ENCODE measurements at places on chromosomes 13 and 19. TPM values are rescaled to one million over a fixed set of nuclear protein-coding genes. Genes with fewer than 3 reads are reported as not detected.
A peak's percentile ranks its signal among the peaks of the same experiment; 100 is the strongest.

The NTF4 gene
- not detected for total RNA-seq

DNA sequence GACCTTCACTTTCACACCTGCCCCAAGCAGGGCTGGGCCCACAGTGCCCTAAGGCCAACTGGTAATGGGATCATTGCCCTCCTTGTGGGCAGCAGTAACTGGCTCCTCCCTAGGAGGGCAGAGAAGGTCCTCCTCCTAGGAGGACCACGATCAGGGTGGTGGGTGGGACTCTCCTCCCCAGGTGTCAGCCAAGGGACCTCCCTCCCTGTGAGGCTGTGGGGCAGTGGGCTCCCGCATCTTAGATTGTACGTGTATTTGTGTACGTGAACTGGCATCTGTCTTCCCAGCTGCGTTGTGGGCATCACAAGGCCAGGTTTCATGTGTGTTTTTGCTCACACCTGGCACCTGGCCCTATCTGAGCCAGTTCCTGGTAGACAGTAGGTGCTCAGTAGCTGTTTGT lies 111.8 kb downstream of the SOX1 start:
- H3K4me3 ChIP-seq = no peak overlapping the region
- H3K27ac ChIP-seq = no peak overlapping the region
- H3K27me3 ChIP-seq = peaks cover 4% of the 10 kb centered on the region
- no peak for DNase-seq
- H3K4me1 ChIP-seq = no peaks in the 10 kb centered on the region
- no peaks in the 10 kb centered on the region for H3K36me3 ChIP-seq

- H3K4me1 ChIP-seq = peaks cover 44% of the 10 kb centered on the region
- H3K36me3 ChIP-seq = peaks cover 37% of the 10 kb centered on the region
- H3K27ac ChIP-seq = peak overlapping the region; percentile 100
Observed at GRCh38 chr19:18282021-18282787, 782 bp upstream of the JUND start.

DNA sequence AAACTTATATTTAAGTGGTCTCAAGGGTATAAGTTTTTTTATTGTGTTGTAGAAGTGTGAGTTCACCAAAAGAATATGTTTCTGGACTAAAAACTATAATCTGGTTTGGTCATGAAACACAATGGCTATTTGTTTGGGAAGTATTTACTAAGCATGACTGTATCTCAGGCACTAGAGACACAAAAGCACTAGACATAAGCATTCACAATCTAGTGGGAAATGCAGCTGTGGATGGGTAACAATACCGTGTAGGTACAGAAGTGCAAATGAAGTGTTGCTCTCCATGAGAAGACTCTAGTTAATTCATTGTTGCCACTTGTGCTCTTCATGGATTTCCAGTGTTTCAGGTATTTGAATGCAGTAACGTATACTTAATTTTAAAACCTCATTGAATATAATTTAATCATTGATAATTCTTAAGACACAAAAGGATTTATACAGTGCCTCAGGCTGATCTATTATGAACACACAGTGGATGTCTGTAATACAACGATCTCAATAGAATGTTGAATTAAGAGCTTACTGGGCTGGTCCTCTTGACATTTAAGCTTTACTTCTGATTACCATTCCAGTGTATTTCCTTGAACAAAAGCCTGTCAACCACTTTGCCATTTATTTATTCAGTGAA lies 50.9 kb downstream of the TPT1 start:
- H3K27me3 ChIP-seq = no peaks in the 10 kb centered on the region
- peaks cover 8% of the 10 kb centered on the region for H3K36me3 ChIP-seq
- H3K4me3 ChIP-seq = no peak overlapping the region

DNA sequence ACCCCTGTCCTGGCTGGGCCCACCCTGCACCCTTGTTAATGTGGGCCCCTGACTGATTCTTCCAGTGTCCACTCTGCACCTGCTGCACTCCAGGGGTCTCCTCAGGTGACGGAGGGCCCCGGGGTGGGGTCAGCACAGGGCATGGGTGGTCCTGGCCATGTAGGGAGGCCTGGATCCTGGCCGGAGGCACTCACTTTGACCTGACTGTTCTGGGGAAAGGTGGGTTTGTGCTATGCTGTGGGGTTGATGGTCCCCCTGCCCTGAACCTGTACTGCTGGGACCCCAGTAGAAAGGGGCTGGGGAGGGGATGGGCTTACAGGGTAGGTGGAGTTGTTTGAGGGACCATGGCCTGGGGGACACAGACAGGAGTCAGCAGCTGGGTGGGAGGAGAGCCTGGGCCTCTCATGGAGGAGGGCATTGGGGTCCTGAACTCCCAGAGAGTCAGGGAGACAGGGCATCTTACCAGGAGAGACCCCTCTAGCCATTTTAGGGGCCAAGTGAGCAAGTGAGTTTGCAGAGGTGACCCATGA lies 25.8 kb upstream of the CEACAM1 start:
- H3K36me3 ChIP-seq = no peaks in the 10 kb centered on the region
- H3K4me1 ChIP-seq = no peaks in the 10 kb centered on the region
- peaks cover 17% of the 10 kb centered on the region for H3K27me3 ChIP-seq
- H3K27ac ChIP-seq = no peak overlapping the region

GRCh38 chr13:90760639-90761038 lies 586.8 kb upstream of the MIR17HG start:
- no peak overlapping the region for H3K27ac ChIP-seq
- no peaks in the 10 kb centered on the region for H3K27me3 ChIP-seq
- H3K4me3 ChIP-seq = no peak overlapping the region
- DNase-seq = no peak

The PIBF1 gene
- total RNA-seq = 29.7 TPM

The JAK3 gene
- 126 TPM for total RNA-seq

The LHB gene
- total RNA-seq = not detected

The SERPINE3 gene
- total RNA-seq = not detected

DNA sequence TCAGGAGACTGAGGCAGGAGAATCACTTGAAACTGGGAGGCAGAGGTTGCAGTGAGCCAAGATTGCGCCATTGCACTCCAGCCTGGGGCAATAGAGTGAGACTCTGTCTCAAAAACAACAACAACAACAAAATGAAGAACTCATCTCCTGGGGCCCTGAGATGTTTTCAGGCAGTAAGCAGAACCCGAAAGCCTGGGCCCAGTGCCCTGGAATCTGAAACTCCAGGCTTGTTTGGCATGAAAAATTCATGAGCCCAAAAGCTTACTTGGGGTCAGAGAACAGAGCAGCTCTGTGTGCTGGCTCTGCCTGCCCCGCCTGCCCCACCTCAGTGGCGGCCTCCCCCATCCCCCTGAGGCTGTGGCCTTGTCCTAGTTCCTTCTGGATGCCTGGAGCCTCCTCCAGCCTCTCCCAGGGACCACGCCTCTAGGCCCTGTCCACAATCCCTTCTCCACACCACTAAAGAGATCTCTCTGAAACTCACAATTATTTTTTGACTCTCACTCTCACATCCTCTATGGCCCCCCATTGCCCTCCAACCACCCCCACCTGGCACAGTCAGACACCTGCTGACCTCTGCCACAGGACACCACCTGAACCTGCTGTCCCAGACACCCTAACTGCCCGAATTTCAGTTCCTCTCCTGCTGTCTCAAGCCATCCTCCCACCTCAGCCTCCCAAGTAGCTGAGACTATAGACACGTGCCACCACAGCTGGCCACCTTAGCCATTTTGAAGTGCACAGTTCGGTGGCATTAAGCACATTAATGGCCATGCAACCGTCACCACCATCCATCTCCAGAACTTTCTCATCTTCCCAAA lies 6.9 kb upstream of the AP1M2 start:
- H3K4me3 ChIP-seq = no peak overlapping the region
- peaks cover 22% of the 10 kb centered on the region for H3K4me1 ChIP-seq
- H3K27me3 ChIP-seq = no peaks in the 10 kb centered on the region
- peak overlapping the region; percentile 73 for H3K27ac ChIP-seq
- no peaks in the 10 kb centered on the region for H3K36me3 ChIP-seq

- peak; percentile 65 for DNase-seq
- peaks cover 2% of the 10 kb centered on the region for H3K27me3 ChIP-seq
- peaks cover 17% of the 10 kb centered on the region for H3K4me1 ChIP-seq
Observed at GRCh38 chr19:2253106-2254063, 2.8 kb downstream of the JSRP1 start.

DNA sequence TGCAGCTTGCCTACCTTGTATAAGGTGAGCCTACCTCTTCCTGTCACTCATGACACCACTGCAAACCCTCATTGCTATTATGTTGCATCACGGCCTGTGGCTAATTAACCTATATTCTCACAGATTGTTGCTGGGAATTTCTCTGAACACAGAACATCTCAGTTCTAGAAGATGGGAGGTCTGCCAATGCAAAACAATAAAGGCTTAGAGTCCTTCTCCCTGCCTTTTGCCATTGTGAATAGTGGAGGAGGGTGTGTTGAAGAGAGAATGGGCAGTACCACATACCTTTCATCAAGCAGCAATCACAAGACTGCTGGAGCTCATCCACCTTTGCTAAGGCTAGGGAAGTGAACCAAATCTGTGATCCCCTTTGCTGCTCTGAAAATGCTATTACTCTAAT lies 34.4 kb downstream of the WDFY2 start:
- no peaks in the 10 kb centered on the region for H3K36me3 ChIP-seq
- DNase-seq = no peak
- H3K4me1 ChIP-seq = peaks cover 34% of the 10 kb centered on the region
- no peaks in the 10 kb centered on the region for H3K27me3 ChIP-seq

The KLHL1 gene
- total RNA-seq = not detected

DNA sequence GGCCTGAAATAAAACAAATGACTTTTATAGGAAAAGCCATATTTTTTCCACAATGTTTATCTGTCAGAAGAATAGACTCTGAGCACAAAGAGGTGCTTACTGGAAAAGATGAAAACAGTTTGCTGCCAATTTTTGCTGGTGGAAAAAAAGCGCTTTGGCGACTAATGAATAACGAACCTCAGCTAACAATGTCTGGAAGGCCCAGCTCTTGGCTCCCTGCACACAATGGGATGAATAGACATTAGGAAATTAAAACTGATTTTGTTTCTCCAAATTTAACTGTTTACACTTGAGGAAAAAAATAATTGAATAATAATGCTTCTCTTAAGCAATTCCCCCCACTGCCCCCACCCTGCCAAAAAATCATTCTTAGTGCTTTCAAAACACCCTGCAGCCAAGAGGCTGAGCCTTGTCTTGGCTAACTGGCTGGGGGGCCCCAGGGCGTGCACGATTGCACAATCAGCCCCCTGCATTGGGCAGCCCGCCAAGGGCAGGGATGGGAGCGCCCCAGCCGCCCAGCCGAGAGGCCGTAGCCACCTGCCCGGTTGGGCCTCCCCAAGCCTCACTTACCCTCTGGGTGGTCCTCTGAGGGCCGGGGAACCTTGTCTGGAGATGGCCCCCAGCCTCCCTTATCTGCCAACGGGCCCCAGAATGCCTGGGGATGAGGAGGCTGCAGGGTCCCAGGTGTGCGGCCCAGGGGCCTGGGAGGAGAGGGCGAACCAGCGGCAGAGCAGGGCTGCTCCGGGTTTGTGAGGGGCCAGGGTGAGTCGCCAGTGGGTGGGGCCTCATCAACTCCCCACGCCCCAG lies 16.8 kb downstream of the CEBPG start:
- no peaks in the 10 kb centered on the region for H3K36me3 ChIP-seq
- no peak for DNase-seq
- H3K27ac ChIP-seq = no peak overlapping the region
- H3K4me1 ChIP-seq = no peaks in the 10 kb centered on the region
- H3K4me3 ChIP-seq = no peak overlapping the region

- no peaks in the 10 kb centered on the region for H3K4me1 ChIP-seq
- H3K27me3 ChIP-seq = peaks cover 4% of the 10 kb centered on the region
- H3K4me3 ChIP-seq = no peak overlapping the region
- no peak for DNase-seq
- H3K36me3 ChIP-seq = no peaks in the 10 kb centered on the region
Observed at GRCh38 chr13:112254900-112255299, 121.3 kb upstream of the SPACA7 start.

The RFPL4AL1 gene
- not detected for total RNA-seq

The HTR2A gene
- not detected for total RNA-seq

- peak overlapping the region; percentile 92 for H3K4me3 ChIP-seq
- H3K27me3 ChIP-seq = no peaks in the 10 kb centered on the region
- H3K4me1 ChIP-seq = peaks cover 33% of the 10 kb centered on the region
Observed at GRCh38 chr19:3556423-3556977, 886 bp downstream of the MFSD12 start.

GRCh38 chr13:39047560-39047959 lies 9.3 kb downstream of the NHLRC3 start:
- no peak overlapping the region for H3K4me3 ChIP-seq
- H3K27ac ChIP-seq = no peak overlapping the region
- H3K36me3 ChIP-seq = peaks cover 22% of the 10 kb centered on the region
- no peak for DNase-seq
- peaks cover 6% of the 10 kb centered on the region for H3K4me1 ChIP-seq

The NKPD1 gene
- 0.07 TPM for total RNA-seq

DNA sequence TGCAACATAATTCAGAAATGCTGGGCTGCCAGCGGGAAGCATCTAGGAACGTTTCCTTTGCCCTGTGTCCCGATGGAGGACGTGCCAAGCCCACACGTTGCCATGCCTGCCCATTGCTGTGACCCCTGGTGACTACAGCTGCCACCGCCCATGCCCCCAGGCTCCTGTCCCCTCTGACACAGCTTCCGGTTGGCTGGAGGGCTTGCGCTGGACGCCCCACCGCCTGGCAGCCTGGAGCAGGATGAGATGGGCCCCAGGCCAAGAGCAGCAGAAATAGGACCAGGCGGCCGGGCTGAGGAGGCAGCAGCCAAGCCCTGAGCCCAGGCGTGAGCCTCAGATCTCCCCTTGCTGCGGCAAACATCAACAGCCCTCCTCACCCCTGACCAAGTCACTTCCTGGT lies 125.9 kb downstream of the COL4A2 start:
- H3K36me3 ChIP-seq = no peaks in the 10 kb centered on the region
- H3K4me1 ChIP-seq = no peaks in the 10 kb centered on the region
- no peak for DNase-seq
- peaks cover 21% of the 10 kb centered on the region for H3K27me3 ChIP-seq

- DNase-seq = peak; percentile 80
- H3K4me1 ChIP-seq = peaks cover 24% of the 10 kb centered on the region
- H3K4me3 ChIP-seq = peak overlapping the region; percentile 79
Observed at GRCh38 chr19:13207846-13208671, 57.8 kb downstream of the IER2 start.

DNA sequence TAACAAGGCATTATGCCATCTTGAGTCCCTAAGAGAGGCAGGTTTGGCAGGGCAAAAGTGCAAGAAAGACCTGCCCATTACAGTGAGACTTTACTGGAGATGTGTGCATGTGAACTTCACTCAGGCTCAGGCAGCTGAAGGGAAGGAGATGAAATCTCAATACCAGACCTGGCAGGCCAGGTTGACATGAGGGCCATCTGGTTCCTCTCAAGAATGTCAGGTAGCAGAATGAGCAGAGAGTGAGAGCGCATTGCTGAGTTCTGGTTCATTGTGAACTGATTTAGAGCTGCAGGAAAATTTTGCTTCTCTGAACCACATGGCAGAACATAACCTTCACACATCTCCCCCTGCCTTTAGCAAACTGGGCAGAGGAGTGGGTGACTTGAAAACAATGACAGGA lies 406.3 kb downstream of the GPC5 start:
- H3K36me3 ChIP-seq = no peaks in the 10 kb centered on the region
- H3K27ac ChIP-seq = no peak overlapping the region
- no peak overlapping the region for H3K4me3 ChIP-seq
- H3K4me1 ChIP-seq = no peaks in the 10 kb centered on the region

DNA sequence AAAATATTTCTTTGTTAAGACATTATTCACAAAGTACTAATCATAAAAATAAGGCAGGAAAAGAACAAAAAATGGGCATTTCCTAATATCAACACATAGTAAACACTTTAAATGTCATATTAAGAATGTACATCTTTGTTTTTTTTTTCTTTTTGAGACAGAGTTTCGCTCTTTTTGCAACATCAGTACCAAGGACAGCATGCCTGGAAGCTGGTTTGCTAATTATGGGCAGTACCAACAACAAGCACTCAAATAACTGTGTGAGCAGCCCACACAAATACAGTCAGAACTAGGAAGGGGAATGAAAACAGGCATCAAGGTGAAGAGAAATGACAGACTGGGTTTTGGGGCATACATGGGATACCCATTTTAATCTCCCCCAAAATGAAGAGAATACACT lies 788.0 kb upstream of the SLITRK1 start:
- H3K27me3 ChIP-seq = no peaks in the 10 kb centered on the region
- no peaks in the 10 kb centered on the region for H3K36me3 ChIP-seq
- no peak for DNase-seq
- no peak overlapping the region for H3K27ac ChIP-seq
